Myocyte (in vitro differentiated cells): ENCODE measurements at places on chromosomes 12 and 14. TPM values are rescaled to one million over a fixed set of nuclear protein-coding genes. Genes with fewer than 3 reads are reported as not detected.

TPI1 gene
- 1,115 and 1,161 TPM in 2 replicates for total RNA-seq

TSPAN8 gene
- total RNA-seq = not detected in 2 replicates

PCNX1 gene
- total RNA-seq = 36.4 and 42.1 TPM in 2 replicates

CLEC4A gene
- 1.4 TPM in 1 of 2 replicates, not detected in the other for total RNA-seq

MMP17 gene
- 15.5 and 40.1 TPM in 2 replicates for total RNA-seq

RNASE3 gene
- not detected in 2 replicates for total RNA-seq

MYO1H gene
- not detected in 2 replicates for total RNA-seq

CNTN1 gene
- total RNA-seq = not detected in 2 replicates

FOXA1 gene
- 1.5 and 2.6 TPM in 2 replicates for total RNA-seq

NFE2 gene
- total RNA-seq = 1.1 and 1.4 TPM in 2 replicates

GPR84 gene
- total RNA-seq = not detected in 2 replicates

KRT75 gene
- total RNA-seq = not detected in 2 replicates

ABCD2 gene
- total RNA-seq = 0.26 and 0.45 TPM in 2 replicates

ZDHHC22 gene
- total RNA-seq = 0.40 and 1.0 TPM in 2 replicates

TPH2 gene
- not detected in 2 replicates for total RNA-seq

HSPA2 gene
- 4.7 and 6.7 TPM in 2 replicates for total RNA-seq

TC2N gene
- not detected in 2 replicates for total RNA-seq

SVOP gene
- total RNA-seq = under 0.01 and 0.03 TPM in 2 replicates

TBC1D30 gene
- total RNA-seq = 0.16 and 0.35 TPM in 2 replicates

SERPINA1 gene
- total RNA-seq = not detected in 2 replicates

HAL gene
- not detected in 2 replicates for total RNA-seq

ANO2 gene
- 2.2 and 7.8 TPM in 2 replicates for total RNA-seq

GDF3 gene
- total RNA-seq = not detected in 2 replicates

CCDC175 gene
- total RNA-seq = not detected in 2 replicates

TRHDE gene
- total RNA-seq = not detected in 2 replicates

SOAT2 gene
- not detected in 2 replicates for total RNA-seq

TAC3 gene
- total RNA-seq = not detected in 2 replicates

OAS1 gene
- 10.4 and 14.0 TPM in 2 replicates for total RNA-seq

C12orf42 gene
- total RNA-seq = 0.26 and 0.80 TPM in 2 replicates

ADAM21 gene
- total RNA-seq = 0.67 and 1.3 TPM in 2 replicates

PKP2 gene
- total RNA-seq = 8.2 and 60.0 TPM in 2 replicates

COX8C gene
- total RNA-seq = not detected in 2 replicates

DLGAP5 gene
- total RNA-seq = 0.27 and 0.94 TPM in 2 replicates

ADIPOR2 gene
- 15.5 and 22.8 TPM in 2 replicates for total RNA-seq

DNAJC22 gene
- total RNA-seq = 0.62 and 1.0 TPM in 2 replicates

RNU4-1 gene
- total RNA-seq = not detected in 2 replicates
